ENCODE measurements at places on chromosomes 12 and 14. TPM values are rescaled to one million over a fixed set of nuclear protein-coding genes. Genes with fewer than 3 reads are reported as not detected.

Gene TAS2R46
- total RNA-seq, result not detected

Gene RNASE7
- not detected for total RNA-seq

Gene HOXC6
- total RNA-seq, result 5.4 TPM

Gene BDKRB1
- 0.87 TPM for total RNA-seq

Gene RTN1
- not detected for total RNA-seq
